Hindlimb muscle (tissue), 1 donor: ENCODE measurements at places on chromosomes 4 and X.

DNA sequence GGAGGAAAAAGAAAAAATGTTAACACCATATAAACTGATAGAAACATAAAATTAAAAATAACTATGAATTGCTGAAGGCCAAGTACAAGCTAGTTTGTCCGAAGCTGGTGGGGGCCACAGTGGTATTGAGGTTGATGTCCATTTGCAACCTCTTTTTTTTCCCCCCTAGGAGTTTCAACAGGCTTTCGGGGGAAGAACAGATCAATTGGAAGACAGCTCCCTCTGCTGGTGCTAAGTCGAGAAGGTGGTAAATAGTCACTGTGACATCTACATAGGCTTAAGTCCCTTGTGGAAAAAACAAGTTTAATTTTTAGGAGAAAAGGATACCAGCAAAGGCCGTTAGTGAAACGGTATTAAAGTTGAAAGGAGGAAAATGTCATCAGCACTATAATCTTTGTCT, 115.7 kb upstream of the ZXDA start:
- no peak for DNase-seq

- DNase-seq: no peak
Measured at GRCh38 chrX:56932653-56933339, 62.5 kb downstream of the SPIN3 start.

DNA sequence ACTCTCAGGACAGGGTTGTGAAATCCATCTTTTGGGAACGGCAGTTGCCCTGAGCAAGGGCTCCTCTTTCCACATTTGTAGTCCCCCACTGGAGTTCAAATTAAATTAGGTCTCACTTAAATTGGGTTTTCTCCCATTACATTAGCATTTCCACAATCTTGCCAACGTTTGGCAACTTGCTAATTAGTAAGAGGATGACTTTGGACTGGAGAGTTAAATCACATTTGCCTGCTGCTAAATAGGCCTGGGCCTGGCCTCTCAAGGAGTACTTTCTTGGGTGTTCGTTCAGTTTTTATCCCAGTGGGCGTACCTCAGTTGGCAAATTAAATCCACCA, 33.8 kb downstream of the TNIP3 start:
- DNase-seq: no peak

DNA sequence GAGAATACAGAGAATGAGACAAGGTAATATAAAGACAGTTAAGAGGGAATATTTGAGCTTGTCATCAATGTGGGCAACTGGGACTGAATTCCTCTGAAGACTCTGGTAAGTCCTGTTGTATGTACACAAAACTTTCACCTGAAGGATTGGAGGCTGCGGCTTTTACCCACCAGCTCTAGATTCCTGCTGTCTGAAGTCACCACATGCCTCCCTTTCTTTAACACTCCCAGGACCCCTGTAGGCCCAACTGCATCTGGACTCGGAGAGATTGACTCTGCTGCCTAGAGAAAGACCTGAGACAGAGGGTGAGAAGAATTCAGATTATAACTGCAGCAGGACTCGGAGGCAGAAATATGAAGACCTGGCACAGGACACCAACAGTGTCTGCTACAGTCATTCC, 1048.0 kb downstream of the PDHA2 start:
- DNase-seq: no peak

GRCh38 chr4:121299367-121299766, 81.5 kb downstream of the QRFPR start:
- no peak for DNase-seq
